Hair follicle dermal papilla cell (primary cell): ENCODE measurements at places on chromosomes 3 and 15. TPM values are rescaled to one million over a fixed set of nuclear protein-coding genes. Genes with fewer than 3 reads are reported as not detected.

Gene IQCF5
- total RNA-seq = not detected in 2 replicates

Gene CHRNA7
- total RNA-seq = 0.81 and 1.2 TPM in 2 replicates

Gene CPLX3
- not detected in 2 replicates for total RNA-seq

Gene WDR76
- 4.5 and 4.6 TPM in 2 replicates for total RNA-seq

Gene TMEM158
- total RNA-seq = 64.1 and 95.2 TPM in 2 replicates

Gene MUSTN1
- not detected in 2 replicates for total RNA-seq

Gene ACOX2
- 24.7 and 28.1 TPM in 2 replicates for total RNA-seq

Gene SERPINI2
- not detected in 2 replicates for total RNA-seq

Gene MESP2
- 0.12 and 0.32 TPM in 2 replicates for total RNA-seq

Gene PDCD10
- 37.9 and 44.8 TPM in 2 replicates for total RNA-seq
